Amygdala (tissue), 56 donors: ENCODE measurements at places on chromosomes 16 and 17.

DNA sequence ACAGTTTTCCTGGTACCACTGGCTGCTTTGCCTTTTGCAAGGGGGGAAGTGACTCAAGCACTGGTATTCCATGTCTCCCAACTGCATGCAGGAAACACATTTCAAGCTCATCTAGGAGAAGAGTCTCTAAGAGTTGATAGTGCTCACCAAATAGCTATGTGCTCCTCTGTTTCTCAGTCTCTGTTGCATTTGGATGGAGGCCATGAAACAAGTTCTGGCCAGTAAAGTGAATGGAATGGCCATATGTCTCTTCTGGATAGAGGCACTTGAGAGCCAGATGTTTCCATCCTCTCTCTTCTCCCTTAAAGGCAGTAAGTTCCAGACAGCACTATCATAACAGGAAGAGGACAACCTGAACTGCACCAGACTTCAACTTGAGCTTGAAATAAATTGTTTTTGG lies 60.6 kb downstream of the C16orf82 start:
- DNase-seq: no peak

DNA sequence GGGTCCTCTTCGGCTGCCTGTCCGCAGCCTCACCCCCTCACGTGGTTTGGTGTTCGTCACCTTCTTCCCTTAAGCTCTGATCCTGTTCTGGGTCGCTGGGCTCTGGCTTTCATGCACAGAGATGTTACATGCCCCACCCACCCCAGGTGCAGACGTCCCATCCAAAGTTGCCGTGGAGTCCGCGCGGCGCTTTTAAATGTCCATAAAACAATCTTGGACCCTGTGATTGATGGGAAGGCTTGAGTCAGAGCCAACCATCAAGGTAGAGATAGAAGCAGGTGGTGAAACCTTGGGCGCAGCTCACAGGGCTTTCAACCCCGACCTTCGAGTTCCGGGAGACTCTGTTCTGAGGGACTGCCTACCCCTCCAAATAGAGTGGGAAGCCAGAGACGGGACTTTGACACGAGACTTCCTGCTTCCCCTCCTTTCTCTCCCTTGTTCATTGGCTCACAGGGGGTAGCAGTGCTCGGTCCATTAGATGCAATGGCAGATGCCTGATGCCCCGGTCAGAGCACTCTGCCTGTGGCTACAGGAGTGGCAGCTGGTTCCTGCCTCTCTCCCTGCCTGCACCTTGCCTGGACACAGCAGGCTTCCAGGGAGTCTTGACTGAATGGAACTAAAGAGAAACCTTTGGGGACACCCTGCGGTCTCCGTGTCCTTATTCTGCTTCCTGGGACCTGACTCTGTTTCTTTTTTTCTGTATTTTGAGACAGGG lies 4.0 kb downstream of the ENGASE start:
- no peak for DNase-seq

DNA sequence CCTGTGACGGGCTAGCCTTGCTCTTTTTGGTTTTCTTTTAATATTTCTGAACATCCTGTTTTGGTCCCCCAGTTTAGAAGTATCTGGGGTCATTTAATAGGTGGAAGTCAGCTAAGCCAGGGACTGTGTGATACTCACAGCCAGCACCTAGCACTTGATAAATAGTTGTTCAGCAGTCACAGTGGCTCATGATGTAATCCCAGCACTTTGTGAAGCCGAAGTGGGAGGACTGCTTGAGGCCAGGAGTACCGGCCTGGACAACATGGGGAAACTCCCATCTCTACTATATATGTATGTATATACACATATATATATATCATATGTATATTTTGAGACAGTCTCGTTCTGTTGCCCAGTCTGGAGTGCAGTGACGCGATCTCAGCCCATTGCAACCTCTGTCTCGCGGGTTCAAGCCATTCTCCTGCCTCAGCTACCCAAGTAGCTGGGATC lies 1.8 kb upstream of the ZNRF1 start:
- DNase-seq: no peak

DNA sequence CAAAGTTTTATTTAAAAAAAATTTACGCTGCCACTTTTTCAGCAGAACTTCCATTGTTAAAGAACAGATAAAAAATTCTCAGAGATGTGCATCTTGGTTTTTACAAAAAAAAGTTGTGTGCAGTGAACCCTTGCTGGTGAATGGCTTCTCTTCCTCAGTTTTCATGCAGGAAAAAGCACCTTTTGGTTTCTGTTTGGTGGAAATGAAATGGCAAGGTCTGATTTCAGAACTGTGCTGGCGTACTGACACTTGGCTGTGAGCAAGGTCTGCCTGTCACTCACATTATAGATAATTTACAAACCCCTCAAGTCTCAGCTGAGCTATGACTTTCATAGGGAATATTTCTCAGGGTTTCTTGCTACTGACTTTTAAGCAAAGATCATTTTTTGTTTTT lies 5.7 kb upstream of the SALL1 start:
- DNase-seq: no peak

DNA sequence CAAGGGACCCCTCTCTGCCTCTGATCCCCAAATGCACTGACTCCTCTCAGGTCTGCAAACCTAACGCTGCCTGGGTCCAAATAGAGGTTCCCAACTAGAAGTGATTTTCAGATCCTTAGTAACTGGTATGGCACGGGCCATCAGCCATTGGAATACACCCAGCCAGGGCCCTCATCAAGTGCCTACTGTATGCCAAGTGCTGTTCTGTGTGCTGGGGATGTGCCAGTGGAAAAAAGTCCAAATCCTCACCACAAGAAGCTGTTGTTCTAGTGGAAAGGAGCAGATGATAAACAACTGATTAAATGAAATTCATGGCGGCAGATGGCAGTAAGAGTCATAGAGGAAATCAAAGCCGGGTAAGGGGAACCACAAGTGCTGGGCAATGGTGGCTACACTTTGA lies 57.2 kb upstream of the MED9 start:
- peak; percentile 53 for DNase-seq

DNA sequence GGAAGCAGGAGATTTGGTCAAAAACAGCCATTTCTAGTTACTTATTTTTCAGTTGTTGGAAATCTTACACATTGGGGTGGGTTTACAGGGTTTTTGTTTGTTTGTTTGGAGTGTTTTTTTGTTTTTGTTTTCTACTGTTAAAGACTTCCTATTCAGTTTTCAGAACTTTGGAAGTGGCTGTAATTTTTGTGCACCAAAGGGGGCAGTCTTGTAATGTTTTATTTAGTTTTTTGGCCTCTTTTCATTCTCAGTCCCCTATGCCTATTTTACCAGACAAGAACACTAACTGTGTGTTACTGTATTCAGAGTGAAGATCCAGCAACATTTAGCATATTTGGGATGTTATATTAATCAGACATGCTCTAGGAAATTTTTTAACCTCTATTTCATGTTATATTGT lies 20.6 kb downstream of the TPPP3 start:
- no peak for DNase-seq

DNA sequence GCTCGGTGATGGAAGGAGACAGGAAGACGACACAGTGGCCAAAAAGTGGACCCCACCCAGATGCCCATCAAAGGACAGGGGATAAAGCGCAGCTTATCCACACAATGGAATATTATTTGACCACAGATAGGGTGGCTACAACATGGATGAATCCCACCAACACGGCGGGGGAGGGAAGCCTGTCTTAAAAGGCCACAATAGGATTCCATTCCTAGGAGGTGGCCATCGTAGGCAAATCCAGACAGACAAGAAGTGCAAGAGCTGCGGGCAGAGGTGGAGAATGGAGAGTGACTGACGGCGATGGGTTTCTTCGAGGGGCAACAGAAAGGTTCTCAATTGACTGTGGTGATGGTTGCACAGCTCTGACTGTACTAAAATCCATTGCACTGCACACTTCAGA lies 16.0 kb downstream of the SLC38A8 start:
- DNase-seq: no peak

- no peak for DNase-seq
Measured at GRCh38 chr17:55996826-55997225, 156.4 kb upstream of the ANKFN1 start.

DNA sequence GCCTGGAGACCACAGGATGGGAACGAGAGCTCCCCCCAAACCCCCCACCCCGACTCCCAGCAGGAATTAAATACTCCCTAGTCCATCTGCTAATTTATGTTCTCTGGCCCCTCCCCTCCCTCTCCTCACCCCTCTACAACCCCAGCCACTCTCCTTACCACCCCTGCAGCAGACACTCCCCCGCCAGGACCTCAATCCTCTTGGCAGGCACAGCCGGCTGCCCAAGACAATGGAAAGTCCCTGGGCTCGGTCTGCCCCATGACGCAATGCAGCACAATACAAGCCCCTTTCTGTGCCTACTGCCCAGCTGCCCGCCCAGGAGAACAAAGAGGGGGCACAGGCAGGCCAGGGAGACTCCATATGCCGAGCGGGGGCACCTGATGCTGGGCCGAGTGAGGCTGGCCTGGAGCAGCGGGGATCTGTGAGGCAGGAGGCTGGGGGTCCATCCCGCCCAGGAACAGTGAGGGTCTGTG lies 30.3 kb upstream of the CDC42EP4 start:
- DNase-seq: peak; percentile 93

DNA sequence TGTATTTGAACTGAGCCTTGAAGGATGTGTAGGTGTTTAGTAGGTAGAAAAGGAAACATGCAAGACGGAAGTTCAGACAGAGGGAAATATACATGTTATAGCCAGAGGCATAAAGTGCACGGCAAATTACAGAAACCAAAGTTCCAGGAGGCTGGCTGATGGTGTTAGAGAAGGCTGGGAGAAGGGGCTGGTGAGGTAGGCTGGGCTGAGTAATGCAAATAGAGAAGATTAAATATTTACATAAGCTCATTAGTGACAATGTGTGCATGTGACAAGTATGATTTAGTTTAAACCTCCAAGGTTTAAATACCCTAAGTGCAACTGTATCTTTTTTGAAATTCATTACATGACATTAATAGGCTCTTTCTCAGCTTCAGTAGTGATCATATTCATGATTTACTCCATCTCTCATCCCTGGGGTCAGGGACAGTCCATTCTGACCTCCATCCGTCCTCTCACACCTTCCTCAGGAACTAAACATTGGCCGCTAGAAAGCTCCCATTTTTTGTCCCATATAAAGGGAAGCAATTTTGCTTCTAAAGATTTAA lies 399.8 kb upstream of the SALL1 start:
- no peak for DNase-seq

DNA sequence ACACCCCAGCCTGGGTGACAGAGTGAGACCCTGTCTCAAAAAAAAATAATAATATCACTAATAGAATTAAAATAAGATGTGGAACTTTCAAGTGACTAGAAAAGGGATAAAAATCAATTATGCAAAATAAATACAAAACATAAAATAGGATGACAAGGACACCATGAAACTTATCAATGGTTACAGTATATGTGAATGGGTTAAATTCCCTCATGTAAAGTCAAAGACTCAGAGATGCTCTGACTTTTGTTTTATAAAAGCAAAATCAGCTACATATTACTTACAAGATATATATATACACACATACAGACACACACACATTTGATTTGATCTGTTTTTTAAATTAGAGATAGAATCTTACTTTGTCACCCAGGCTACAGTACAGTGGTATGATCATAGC lies 33.5 kb upstream of the SCNN1B start:
- no peak for DNase-seq

GRCh38 chr17:63988741-63989621 lies 9.2 kb upstream of the PRR29 start:
- no peak for DNase-seq

DNA sequence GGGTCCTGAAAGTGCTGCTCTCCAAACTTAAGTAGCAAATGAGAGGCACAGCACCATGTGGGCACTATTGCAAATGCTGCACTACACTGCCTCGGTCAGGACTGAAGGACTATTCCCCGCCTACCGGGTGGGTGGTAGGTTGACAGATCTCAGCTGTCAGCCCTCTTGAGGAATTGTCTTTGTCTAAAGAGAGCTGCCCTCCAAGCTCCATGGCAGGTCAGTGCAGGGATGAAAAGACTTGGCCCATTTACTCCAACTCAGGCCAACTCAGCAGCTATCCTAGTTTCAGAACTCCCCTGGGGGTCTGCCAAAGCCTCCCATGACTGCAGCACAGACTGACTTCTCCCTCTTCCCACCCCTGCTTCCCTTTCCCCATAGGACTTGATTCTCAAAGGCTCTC lies 3.4 kb upstream of the PDZD9 start:
- no peak for DNase-seq

GRCh38 chr16:49472598-49472997 lies 99.0 kb downstream of the C16orf78 start:
- DNase-seq: no peak

- no peak for DNase-seq
Measured at GRCh38 chr17:82154881-82155331, 56.9 kb upstream of the FASN start.

GRCh38 chr16:85084841-85085510 lies 27.3 kb downstream of the CIBAR2 start:
- no peak for DNase-seq

DNA sequence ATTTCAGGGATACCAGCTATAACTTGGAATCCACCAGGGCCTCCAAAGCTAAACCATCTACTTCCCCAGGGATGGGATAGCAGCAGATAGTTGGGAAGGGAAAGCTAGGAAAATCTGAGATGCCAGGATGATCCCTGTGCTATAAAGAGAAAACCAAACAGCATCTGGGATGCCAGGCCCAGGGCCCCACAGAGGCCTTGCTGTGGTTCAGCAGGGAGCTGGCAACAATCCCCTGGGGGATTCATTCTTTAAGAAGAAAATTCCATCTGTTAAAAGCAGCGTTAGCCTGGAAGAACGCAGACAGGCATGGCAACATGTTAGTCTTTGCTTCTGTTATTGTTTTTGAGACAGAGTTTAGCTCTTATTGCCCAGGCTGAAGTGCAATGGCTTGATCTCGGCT lies 16.6 kb downstream of the MYO18A start:
- no peak for DNase-seq

DNA sequence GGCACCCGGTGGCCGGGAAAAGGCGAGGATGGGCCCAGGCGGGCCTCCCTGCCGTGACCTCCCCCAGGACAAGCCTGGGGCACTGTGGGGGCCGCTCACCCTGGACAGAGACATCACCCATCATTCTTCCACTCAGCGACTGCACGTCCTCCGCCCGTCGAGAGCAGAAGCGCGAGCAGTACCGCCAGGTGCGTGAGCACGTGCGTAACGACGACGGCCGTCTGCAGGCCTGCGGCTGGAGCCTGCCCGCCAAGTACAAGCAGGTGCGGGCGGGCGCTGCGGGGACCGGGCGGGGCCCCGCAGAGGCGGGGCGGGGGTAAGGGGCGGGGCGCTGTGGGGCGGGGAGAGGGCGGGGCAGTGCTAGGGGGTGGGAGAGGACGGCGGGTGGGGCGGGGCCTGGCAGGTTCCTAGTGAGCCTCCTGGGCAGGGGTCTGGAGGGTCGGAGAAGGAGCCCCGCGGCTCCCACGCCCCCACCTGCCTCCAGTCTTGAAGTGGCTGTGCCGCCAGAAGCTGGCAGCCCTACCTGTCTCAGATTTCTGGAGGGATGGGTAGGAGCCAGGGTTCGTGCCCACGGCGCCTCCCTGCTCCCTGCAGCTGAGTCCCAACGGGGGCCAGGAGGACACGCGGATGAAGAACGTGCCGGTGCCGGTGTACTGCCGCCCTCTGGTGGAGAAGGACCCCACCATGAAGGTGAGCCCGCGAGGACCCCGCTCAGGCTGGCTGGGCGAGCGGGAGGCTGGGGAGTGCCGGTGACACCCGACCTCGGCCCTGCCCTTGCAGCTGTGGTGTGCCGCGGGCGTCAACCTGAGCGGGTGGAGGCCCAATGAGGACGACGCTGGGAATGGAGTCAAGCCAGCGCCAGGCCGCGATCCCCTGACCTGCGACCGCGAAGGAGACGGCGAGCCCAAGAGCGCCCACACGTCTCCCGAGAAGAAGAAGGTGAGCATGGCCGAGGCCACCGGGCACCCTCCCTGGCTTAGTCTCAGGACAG lies 7.5 kb downstream of the NME3 start:
- no peak for DNase-seq

- DNase-seq: no peak
Measured at GRCh38 chr16:8798535-8799157, 1.0 kb downstream of the PMM2 start.

- DNase-seq: no peak
Measured at GRCh38 chr16:2507665-2508064, 6.1 kb upstream of the ATP6V0C start.
